Left ventricle myocardium inferior (tissue), 1 donor: ENCODE measurements at places on chromosomes 2 and 18.

- DNase-seq = peak; percentile 15
These were observed 38.0 kb upstream of the GPAT2 start for GRCh38 chr2:96072746-96073145.

- no peak for DNase-seq
These were observed 315.9 kb upstream of the UBE2E3 start for GRCh38 chr2:180664507-180664906.

DNA sequence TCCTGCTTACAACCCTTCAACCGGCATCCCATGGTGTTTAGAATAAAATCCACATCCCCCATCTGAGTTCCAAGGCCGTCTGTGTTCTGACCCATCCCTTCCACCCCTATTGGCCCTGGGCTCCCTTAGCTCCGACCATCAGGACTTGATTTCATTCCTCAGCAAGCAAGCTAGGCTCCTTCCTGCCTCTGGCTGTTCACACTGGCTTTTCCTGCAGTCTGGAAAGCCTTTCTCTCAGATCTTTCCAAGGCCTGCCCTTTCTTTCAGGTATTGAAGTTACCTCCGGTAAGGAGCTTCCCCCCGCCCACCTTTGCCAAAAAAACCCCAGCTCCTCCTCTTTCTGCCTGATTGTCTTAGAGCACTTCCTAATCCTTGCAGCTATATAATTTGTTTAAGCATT, 86.8 kb downstream of the CLIP4 start:
- DNase-seq = no peak

- DNase-seq = no peak
These were observed 519.2 kb upstream of the SPHKAP start for GRCh38 chr2:228700638-228701037.
